ENCODE measurements at places on chromosomes 16 and 17.

DNA sequence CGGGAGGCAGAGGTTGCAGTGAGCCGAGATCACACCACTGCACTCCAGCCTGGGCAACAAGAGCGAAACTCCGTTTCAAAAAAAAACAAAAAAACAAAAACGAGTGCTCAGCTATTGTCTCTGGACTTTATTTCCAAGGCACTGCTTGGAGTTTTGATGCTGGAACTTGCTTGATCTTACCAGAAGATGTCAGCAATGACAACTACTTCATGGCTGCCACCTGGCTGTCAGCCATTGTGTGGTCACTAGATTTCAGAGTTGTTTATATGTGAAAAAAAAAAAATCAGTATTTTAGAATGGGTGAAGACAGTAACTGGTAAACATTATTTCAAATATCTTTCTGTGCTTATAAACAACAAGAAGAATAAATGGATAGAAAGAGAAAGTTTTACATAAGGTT, 26.3 kb upstream of the OR4D1 start:
- no peak for DNase-seq

DNA sequence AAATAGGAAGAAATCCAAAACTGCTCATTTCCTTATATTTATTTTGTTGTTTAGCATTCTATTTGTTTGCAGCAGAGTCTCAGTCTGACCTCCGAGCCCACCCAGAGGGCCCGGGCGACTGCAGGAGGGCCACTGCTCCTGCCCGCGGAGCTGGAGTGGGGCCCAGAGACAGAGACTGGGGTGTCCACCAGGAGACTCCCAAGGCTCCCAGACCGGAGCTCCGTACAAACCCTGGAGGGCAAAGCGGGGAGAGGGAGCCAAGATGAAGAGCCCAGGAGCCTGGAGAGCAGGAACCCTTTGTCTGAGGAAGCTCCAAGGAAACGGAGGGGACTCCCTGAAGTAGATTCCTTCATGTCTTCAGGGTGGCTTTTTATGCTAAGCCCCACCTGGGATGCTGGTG, 57.9 kb downstream of the AXIN2 start:
- DNase-seq: no peak

DNA sequence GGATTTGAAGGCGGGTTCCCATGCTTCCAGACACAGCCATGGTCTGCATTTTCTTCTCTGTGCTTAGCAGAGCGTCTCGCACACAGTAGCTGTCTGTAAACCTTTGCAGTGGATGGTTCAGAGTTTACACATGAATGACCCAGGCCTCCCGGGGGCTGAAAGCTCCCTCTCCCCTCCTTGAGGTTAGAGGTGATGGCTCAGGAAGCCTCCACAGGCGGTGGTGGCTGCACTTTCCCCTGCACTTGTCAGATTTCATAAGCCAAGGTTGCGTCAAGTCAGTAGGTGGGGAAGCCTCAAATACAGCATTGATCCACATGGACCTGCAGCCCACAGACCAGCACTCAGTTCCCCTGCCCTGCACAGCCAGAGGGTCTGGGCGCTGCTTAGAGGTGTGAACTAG, 211.9 kb downstream of the KATNIP start:
- DNase-seq: no peak

GRCh38 chr16:79283578-79283977, 317.0 kb downstream of the MAF start:
- no peak for DNase-seq

GRCh38 chr17:71628306-71628705, 492.5 kb upstream of the SOX9 start:
- DNase-seq: no peak

- no peak for DNase-seq
These were observed 614.4 kb downstream of the CDH11 start for GRCh38 chr16:64507240-64508024.

GRCh38 chr16:56346131-56346890, 79.0 kb downstream of the AMFR start:
- no peak for DNase-seq

DNA sequence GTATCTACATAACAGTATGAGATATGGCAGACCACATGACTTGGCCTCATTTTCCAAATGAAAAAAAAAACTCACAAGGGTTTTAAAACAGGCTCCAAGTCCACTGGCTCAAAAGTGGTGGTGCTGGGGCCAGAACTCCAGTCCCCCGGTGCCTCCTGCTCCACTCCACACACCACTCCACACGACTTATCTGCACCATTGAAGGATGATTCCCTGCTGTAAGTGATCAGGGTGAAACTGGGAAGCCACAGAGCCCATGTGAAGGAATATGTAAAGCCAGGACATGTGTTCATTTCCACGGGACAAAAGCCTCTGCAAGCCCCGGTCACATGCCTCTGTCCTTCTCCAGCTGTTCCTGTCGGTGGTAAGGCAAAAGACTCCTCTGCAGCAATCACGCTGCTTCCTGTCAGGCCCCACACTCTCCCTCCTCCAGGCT, 97.2 kb downstream of the ZNF18 start:
- no peak for DNase-seq

- DNase-seq: no peak
These were observed 383.2 kb upstream of the CCL2 start for GRCh38 chr17:33871720-33872540.

DNA sequence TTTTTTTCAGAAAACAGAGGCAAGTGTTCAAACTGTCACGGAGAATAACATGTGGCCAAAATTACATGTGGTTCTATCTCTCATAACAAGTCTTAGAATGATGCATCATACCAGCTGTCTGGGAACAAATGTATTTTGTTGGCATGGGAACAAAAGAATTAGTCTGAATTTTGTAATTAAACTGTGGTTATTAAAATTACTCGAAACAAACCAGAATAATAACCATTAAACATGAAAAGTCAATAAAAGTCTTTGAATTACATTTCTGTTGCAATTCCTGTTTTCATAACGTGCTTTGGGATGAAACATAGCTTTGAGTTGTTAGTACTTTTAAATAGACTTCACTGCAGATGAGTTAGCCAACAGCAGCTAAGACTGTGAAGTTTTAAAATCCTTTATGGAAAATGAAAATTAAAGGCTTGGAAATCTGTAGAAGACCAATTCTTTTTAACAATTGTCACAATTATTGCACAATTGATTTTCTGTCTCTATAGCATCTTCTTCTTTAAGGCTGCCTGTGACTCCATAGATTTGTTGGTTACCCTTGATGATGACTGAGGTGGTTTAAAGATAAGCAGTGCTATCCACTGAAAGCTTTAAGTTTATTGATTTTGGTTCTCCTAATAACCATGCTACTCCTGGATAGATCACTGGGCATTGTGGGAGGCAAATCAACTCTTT, 117.9 kb upstream of the AXIN2 start:
- no peak for DNase-seq

GRCh38 chr17:36947922-36948716, 635 bp upstream of the AATF start:
- DNase-seq: no peak

- DNase-seq: no peak
These were observed 60.2 kb downstream of the CCDC182 start for GRCh38 chr17:57684711-57685498.

DNA sequence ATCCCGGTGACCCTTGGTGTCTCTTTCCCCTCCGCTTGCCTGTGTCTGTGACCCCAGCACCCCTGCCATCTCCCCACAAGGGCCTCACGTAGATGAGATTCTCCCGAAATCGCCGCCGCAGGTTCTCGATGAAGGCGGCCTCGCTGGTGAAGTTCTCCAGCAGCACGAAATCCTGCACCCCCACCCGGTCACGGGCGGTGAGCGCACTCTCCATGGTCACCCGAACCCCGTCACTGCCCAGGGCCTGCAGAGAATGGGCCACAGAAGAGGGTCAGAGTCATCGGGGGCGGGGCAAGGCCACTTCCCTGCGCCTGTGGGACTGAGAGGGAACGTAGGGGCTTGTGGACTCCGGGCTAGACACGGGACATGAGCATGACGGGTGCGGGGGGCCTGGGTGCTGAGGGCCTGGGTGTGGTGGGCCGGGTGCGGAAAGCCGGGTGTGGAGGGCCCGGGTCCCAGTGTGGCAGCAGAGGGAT, 8.4 kb downstream of the MYO1C start:
- no peak for DNase-seq

- DNase-seq: no peak
These were observed 49.8 kb upstream of the CHMP6 start for GRCh38 chr17:80941743-80942422.

- no peak for DNase-seq
These were observed 4.2 kb downstream of the MSI2 start for GRCh38 chr17:57260325-57261083.

- no peak for DNase-seq
These were observed 456.2 kb upstream of the DYNLRB2 start for GRCh38 chr16:80084614-80085013.

DNA sequence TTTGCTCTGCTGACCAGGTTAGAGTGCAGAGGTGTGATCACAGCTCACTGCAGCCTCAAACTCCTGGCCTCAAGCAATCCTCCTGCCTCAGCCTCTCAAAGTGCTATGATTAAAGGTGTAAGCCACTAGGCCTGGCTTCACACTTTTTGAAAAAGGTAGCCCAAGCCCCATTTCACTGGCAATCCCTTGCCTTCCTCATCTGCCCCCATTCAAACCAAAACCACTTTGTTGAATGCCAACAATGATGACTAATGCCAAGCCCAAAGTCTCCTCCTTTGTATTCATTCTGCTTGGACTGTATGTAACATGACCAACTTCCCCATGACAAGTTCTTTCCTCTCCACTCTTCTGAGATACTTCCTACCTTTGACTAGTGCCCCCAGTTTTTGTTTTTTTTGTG, 33.1 kb downstream of the N4BP1 start:
- DNase-seq: no peak
